Right lung (tissue), 10 donors: ENCODE measurements at places on chromosomes 13 and 19. TPM values are rescaled to one million over a fixed set of nuclear protein-coding genes. Genes with fewer than 3 reads are reported as not detected.

MAG gene
- 12.7 TPM for polyA plus RNA-seq

KIR3DL1 gene
- 0.13 TPM for polyA plus RNA-seq

ZNF99 gene
- 0.31 TPM for polyA plus RNA-seq

ANKLE1 gene
- polyA plus RNA-seq: 1.3 TPM

PALM gene
- 62.8 TPM for polyA plus RNA-seq

TNFRSF19 gene
- polyA plus RNA-seq: 64.8 TPM

ERICH6B gene
- polyA plus RNA-seq: 3.1 TPM

NCAN gene
- 0.09 TPM for polyA plus RNA-seq

NLRP5 gene
- not detected for polyA plus RNA-seq

ZNF17 gene
- polyA plus RNA-seq: 9.1 TPM

FGF14 gene
- 0.58 TPM for polyA plus RNA-seq

KIR3DL2 gene
- not detected for polyA plus RNA-seq

GPR42 gene
- polyA plus RNA-seq: 0.10 TPM

ZNF30 gene
- polyA plus RNA-seq: 10.1 TPM

ZNF155 gene
- polyA plus RNA-seq: 17.4 TPM

ZNF548 gene
- 49.6 TPM for polyA plus RNA-seq

RASIP1 gene
- 17.7 TPM for polyA plus RNA-seq

CEACAM6 gene
- polyA plus RNA-seq: 3.4 TPM

ALDH16A1 gene
- 12.8 TPM for polyA plus RNA-seq

AMER2 gene
- polyA plus RNA-seq: 0.03 TPM

SPATA13 gene
- 13.4 TPM for polyA plus RNA-seq
